ENCODE measurements at places on chromosomes 11 and 22.

- no peak for DNase-seq
These were observed 12.5 kb upstream of the C1QTNF4 start for GRCh38 chr11:47606731-47607130.

DNA sequence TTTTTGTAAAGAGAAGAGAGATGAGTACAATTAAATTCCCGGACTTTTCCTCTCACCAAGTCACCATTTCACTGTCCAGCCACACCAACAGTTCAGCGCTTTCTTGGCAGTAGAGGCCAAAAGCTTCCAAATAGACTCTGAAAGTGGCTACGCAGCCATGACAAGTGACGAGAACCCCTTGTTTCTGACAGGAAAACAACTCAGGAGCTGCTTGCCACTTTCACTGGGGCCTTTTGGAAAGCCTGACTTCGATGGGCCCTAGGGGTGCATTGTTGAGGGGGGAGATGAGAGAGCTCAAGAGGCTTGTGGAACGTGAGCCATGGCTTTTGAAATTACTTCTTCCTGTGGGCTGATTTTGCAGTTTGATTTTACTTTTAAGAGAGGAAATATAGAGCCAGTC, 422.1 kb upstream of the FAT3 start:
- no peak for DNase-seq

DNA sequence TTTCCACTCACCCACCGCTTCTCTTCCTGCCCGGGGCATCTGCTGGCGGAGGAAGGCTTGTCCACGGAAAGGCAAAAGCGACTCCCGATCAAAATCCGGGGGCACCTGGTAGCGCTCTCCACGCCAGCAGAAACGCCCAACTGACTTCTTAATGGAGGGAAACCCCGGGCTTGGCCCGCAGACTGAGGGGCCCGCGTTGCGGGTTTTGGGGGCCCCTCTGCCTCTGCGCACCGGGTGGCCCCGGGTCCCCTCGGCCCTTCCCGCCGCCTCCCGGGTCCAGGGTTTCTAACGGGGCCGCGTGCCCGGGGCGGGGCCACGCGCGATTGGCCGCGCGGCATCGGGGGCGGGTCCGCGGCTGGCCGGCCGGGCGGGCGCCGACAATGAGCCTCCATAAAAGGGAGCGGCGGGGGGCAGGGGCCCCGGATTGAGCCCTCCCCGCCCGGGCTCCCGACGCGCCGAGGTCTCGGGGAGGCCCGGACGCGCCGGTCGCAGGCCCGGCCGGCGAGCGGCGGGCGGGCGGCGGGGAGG, at the start of gene SPINDOC:
Gene SPINDOC, plus strand, starts transcription at position 422 of the 528 bp plus-strand sequence. CDS start 231 bp downstream, outside the sequence.
- peak; percentile 37 for DNase-seq

DNA sequence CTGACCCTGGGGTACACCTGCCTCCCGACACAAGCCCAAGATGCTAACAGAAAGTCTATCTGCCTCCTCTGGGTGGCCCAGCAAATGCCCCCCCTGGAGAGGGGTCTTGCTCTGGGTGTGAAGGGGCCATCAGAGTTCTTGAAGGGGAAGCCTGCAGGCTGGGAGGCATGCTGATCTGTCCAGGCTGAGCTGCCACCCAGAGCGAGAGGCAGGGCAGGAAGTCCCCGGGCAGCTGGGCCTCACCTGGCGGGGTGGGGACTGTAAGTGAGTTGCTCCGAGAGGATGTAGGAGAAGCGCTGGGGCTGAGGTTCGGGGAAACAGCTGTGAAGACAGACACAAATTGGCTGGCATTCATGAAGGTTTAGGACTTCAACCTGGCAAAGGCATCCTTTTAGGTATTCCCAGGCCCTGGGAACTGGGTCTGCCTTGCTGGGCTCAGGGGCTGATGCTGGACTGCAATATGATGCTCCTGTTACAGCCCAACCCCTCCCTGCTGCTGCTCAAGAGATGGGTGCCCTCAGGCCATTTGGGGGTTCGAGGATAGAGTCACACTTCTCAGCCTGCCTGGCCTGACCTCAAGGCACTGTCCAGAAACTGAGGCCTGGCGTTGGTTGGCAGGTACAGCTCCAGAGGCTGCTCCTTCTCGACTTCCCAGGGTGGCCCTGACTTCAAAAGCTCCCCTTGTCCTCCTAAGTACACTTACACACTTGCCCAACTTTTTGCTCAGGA, 60.2 kb upstream of the LYVE1 start:
- DNase-seq: no peak

GRCh38 chr11:96008161-96008720, 84.3 kb upstream of the MTMR2 start:
- DNase-seq: no peak

DNA sequence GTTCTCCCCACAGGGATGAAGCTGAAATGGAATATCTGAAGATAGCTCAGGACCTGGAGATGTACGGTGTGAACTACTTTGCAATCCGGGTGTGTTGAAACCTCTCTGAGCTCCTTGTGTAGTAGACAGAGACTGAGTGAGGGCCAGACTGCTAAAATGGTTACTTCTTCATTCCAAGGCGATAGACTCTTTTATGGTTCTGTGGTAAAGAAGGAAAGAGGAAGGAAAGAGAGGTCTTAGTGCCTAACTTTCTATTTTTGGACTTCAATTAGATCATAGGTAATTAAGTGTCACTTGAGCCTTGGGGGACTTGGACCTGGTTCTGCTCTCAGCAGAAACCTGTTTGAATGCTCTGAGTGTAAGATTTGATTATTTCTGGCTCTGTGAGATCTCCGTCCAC, 54.7 kb downstream of the NF2 start:
- DNase-seq: no peak

- no peak for DNase-seq
These were observed 135.8 kb upstream of the ZBED5 start for GRCh38 chr11:10993640-10994039.

DNA sequence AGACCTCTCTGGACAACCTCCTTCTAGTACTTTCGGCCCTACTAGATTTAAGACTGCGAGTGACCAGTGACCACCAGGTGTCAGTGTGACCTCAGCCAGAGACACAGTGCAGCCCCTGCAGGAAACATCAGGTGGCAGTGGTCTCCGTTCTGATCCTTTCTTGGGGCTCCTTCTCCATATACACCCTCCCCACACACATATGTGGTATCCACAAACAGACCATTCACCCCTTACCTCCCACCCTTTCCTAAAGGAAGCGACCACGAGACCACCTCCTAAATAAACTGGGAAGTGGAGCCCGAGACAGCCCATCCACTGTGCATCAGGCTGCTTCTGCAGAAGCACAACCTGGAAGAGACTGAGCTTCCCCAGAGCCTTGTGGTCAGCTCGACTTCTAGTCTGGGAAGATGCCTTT, 38.5 kb upstream of the CYP2D6 start:
- peak; percentile 28 for DNase-seq

DNA sequence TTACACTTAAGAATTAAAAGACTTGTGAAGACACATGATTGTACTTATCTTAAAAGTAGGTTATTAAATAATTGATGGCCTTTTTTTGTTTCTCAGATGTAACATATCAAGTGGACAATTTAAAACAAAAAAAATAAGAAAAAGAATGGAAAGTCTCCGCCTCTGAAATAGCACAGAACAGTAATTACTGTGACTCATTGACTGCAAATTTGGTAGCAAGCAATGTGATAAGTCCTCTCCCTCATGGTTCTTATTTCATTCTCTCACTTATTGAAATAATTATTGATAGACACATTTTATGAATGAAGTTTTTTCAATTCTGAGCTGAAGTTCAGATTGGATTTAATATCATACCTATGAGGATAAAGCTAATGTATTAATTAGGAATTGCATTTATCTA, 717.9 kb upstream of the LUZP2 start:
- DNase-seq: no peak

DNA sequence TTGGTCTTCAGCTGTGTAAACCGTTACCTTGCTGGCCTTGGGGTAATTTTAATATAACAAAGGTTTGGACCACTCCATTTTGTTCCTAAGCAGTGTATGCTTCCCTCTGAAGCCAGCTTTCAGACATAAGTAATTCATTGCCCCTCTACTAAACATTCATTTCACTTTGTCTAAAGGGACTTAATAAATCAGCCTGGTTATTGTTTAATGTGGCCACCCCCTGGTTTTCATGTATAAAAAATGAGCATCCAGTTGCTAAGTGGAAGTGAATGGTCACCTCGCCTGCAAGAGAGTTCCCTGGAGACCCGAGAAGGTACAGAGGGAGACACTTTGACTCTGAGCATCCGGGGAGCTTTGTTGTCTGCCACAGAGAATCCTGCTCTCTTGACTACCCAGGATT, 3.9 kb downstream of the ABTB2 start:
- no peak for DNase-seq

DNA sequence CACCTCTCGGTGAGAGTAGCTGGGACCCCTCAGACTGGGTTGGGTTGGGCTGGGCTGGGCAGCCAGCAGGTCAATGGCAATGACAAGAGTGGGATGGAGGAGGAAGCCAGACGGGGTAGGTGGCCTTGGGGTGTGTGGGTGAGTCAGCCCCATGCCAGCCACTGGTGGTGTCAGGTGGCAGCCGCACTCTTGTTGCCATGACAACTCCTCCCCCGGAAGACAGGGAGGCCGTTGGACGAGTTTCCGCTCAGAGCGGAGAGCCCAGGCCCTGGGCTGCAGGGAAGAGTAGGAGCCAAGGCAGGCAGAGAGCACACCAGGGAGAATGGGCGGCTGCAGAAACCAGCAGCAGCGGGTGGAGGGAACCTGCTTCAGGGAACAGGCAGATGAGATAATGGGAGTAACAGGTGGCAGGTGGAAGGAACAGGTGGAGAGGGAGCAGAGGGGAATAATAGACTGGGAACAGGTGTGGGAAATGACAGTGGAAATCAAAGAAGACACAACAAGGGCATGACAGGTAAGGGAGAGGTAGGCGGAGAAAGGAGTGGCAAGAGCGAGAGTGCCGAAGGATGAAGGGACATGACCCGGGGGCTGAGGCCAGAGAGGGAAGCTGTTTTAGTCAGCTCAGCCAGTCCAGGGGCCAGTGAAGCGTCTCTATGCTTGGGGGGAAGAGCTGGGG, 8.7 kb downstream of the SPTBN2 start:
- peak; percentile 9 for DNase-seq

- no peak for DNase-seq
These were observed 1159.5 kb downstream of the TBC1D22A start for GRCh38 chr22:47921906-47922305.

DNA sequence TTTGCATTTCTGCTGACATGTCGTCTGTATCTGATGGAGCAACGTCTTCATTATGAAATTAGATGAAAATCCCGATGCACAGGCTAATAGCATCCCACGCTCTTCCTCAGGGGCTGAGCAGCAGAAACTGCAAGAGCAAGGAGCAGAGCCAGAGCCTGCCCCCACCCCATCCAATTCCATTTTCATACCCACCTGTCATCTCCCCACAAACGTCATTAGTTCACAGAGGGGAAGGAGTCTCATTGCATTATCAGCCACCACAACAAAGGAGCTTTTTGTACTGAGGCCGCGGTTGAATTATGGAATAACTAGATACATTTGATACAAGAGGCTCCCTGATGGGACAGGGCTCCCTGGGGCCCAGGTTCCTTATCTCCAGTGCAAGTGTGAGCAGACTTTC, 515.0 kb downstream of the NTM start:
- DNase-seq: no peak

- DNase-seq: no peak
These were observed 19.3 kb downstream of the IL10RA start for GRCh38 chr11:118005224-118006152.

DNA sequence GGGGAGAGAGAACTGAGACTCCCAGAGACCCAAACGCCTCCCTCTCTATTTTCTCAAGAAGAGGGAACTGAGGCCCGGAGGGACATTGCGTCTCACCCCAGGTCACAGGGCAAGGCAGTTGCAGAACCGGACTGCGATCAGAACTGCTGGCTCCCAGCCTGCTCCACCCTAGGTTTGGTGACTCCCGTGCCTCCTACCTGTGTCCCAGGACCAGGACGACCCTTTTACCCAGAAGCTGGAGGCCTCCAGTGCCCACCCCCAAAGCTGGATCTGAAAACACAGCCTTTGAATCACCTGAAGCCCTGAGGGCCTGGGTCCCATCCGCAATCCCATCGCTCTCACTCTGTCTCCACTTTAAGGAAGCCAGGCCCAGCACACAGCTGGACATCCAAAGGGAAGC, 1.4 kb downstream of the GSTT4 start:
- DNase-seq: no peak

DNA sequence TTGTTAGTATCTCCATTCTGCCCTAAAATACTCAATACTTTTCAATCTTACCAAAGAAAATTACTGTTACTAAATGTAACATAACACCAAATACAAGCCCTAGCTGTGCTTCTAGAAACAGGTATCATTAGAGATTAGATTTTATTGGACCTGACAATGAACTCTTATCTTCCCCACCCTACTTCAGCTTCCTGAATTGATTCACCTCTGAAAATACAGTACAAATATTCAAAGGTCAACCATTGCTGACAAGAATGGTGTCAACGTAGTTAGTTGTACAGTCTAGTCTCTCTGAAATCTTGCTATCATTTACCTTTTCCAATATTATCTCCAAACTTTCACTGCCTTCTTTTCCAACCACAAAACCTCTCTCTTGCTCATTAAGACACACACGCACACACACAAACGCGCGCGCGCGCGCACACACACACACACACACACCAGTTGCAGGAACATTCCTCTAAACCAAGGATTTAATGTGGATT, 22.4 kb downstream of the LRRC4C start:
- DNase-seq: no peak

GRCh38 chr11:20670932-20671403, 1.6 kb downstream of the NELL1 start:
- DNase-seq: no peak
